Naive thymus-derived CD4-positive, alpha-beta T cell (primary cell): ENCODE measurements at places on chromosomes 6 and 20.
A peak's percentile ranks its signal among the peaks of the same experiment; 100 is the strongest.

GRCh38 chr6:26022737-26023136 lies 60.1 kb downstream of the TRIM38 start:
- H3K36me3 ChIP-seq, result no peaks in the 10 kb centered on the region
- peak overlapping the region; percentile 97 for H3K27ac ChIP-seq
- H3K27me3 ChIP-seq, result no peaks in the 10 kb centered on the region

- no peaks in the 10 kb centered on the region for H3K27me3 ChIP-seq
- no peak overlapping the region for H3K27ac ChIP-seq
- no peaks in the 10 kb centered on the region for H3K4me1 ChIP-seq
- no peak overlapping the region for H3K4me3 ChIP-seq
- no peaks in the 10 kb centered on the region for H3K36me3 ChIP-seq
Observed at GRCh38 chr20:35578469-35578868, 36.6 kb downstream of the ERGIC3 start.

DNA sequence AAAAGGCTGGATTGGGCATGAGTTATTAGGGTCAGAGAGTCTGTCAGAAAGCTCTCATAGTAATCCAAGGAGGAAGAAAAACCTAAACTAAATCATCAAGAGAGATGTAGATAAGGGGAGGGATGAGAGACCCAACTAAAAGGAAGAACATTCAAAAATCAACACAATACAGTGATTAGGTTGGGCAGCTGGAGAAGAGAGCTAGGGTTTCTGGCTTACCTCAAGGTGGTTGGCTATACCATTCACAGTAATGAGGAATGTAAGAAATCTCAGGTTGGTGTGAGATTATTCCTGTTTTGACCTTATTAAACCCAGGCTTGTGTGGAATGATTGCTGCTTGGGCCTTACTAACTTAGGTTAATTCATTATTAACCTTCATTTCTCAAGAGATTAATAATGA lies 6.2 kb upstream of the COX7A2 start:
- H3K4me3 ChIP-seq, result no peak overlapping the region
- DNase-seq, result no peak
- no peak overlapping the region for H3K27ac ChIP-seq

- H3K4me3 ChIP-seq, result no peak overlapping the region
- peaks cover 58% of the 10 kb centered on the region for H3K36me3 ChIP-seq
- peak overlapping the region; percentile 38 for H3K27ac ChIP-seq
- DNase-seq, result no peak
- H3K27me3 ChIP-seq, result no peaks in the 10 kb centered on the region
Observed at GRCh38 chr20:45051204-45052060, 49.5 kb downstream of the KCNS1 start.

GRCh38 chr6:17851720-17852161 lies 135.7 kb downstream of the KIF13A start:
- no peak for DNase-seq
- H3K4me1 ChIP-seq, result no peaks in the 10 kb centered on the region
- no peak overlapping the region for H3K4me3 ChIP-seq

GRCh38 chr20:9600562-9600961 lies 86.2 kb downstream of the LAMP5 start:
- no peak overlapping the region for H3K4me3 ChIP-seq
- H3K36me3 ChIP-seq, result no peaks in the 10 kb centered on the region
- no peak overlapping the region for H3K27ac ChIP-seq
- no peak for DNase-seq
- no peaks in the 10 kb centered on the region for H3K27me3 ChIP-seq
- no peaks in the 10 kb centered on the region for H3K4me1 ChIP-seq

DNA sequence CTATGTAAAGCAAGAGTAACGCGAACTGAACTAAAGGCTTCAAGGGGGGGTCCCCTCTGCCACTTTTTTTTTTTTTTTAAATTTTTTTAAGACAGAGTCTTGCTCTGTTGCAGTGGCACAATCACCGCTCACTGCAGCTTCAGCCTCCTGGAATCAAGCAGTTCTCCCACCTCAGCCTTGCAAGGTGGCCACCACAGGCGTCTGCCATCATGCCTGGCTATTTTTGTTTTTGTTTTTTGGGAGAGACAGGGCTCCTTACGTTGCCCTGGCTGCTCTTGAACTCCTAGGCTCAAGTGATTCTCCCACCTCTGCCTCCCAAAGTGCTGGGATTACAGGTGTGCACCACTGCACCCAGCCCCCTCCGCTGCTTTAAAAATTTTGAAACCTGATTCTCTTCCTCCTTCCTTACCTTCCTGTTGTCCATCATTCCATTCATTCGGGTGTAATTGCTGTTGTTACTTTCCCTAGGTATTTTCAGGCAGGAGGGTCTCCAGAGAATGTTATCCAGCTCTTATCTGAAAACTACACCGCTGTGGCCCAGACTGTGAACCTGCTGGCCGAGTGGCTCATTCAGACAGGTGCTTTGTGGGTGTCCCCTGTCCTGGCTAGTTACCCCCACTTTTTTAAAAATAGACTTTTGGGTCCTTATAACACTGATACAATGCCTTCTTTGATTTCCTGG lies 5.4 kb downstream of the NELFCD start:
- H3K27me3 ChIP-seq, result no peaks in the 10 kb centered on the region
- H3K27ac ChIP-seq, result no peak overlapping the region
- no peak for DNase-seq
